Kidney tubule cell (primary cell): ENCODE measurements at places on chromosomes 11 and 22.

DNA sequence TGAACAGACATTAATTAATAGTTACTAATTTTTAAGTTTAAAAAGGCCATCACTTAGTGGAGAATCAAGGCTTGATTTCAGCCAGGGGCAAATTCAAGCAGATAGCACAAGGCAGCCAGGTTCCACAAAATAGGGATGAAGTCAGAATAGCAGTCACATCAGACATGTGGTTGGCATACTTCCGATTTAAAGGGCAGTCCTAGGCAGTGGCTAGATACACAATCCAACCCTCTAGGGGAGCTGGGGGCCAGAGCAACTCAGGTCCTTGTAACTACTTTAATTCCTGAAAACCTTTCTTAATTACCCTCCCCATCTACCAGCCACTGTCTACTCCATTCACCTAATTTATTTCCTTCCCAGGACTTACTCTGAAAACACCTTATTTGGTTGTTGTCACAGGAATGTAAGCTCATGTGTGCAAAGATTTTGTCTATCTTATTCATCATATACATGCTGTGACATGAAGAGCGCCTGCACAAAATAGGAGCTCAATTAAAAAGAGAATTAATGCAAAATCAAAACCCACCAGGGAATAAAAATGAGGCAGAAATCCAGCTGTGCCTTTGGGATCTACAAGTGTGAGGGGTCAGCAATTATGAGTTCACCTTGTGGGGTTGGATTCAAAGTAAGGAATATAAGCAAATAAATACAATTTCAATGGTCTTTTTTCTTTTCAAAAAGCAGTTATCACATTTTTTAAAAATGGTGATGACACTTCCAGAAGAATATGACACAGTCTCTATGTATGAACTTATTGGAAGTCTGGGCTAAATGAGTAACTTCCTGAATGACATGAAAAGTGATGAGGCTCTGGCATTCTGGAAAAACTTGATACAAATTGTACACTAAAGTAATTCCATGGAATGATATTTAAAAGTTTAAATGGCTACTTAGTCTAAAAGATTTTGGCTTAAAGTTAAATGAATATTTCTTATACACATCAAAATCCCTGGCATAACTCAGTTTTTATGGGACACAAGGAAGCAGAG lies 53.8 kb downstream of the COPB1 start:
- DNase-seq: peak; percentile 76

GRCh38 chr11:115761348-115761747 lies 257.1 kb upstream of the CADM1 start:
- no peak for DNase-seq

DNA sequence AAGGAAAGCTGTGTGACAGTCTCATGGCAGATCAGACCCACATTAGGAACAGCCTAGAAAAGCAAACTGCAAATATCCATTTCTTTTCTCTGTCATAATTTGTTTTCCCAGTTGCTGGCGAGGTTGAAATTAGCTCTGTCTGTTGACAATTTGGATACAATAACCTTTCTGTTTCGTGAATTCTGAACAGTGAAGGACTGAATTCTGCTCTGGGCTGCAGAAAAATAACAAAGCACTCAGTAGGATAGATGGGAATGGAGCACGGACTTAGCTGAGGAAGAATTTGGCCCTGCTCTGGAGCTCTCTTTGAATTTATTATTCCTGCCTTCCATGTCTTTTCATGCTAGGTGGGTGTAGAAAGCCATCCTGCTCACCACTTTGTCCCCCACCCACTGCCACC lies 140.3 kb downstream of the RRAS2 start:
- DNase-seq: no peak

- no peak for DNase-seq
Observed at GRCh38 chr11:55572548-55572947, 620 bp downstream of the OR4C16 start.

- DNase-seq: no peak
Observed at GRCh38 chr11:47071791-47072261, 104.9 kb downstream of the ARFGAP2 start.

- no peak for DNase-seq
Observed at GRCh38 chr11:95442531-95443050, 211.6 kb upstream of the SESN3 start.

DNA sequence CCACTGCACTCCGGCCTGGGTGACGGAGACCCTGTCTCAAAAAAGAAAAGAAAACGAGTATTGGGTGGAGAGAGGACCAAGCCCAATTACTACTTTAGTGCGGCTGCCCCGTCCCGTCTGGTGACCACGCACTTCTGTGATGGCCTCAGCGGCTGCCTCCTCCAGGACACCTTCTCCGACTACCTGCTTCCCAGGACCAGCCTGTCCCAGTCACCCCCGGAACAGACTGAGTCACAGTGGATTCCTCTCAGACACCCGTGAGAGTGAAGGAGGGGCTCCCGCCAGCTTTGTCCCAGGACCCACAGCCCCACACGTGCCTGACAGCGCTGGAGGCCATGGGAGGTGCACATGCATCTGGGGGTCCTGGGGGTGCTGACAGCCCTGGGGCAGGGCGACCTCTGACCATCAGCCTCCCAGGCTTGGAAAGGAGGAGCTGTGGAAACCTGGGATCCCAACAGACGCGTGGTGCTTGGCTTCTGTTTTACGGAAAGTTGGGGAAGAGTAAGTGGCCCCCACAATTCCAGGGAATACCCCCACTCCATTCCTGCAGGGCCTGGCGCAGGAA lies 4.8 kb downstream of the DRD4 start:
- no peak for DNase-seq

- DNase-seq: no peak
Observed at GRCh38 chr22:43396321-43396933, 15.4 kb upstream of the MPPED1 start.

DNA sequence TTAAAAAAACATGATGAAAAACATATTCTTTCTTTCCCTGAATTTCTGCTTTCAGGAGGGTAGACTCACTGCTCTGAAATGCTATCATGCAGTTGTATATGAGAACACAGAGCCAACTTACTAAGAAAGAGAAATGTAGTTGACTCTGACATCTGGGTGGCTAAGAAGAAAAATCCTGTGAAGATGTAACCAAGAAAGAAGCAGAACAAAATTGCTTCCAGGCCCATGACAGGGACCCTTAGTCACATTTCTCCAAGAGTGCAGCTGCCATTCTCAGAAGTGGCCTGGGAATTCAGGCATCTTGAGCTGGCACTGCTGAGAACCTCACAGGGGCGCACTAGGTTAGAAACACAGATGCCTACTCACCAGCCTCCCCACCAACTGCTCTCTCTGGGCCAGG lies 73.6 kb downstream of the RPL27A start:
- no peak for DNase-seq

GRCh38 chr11:58965246-58965985 lies 26.1 kb downstream of the GLYATL1 start:
- DNase-seq: peak; percentile 84

- no peak for DNase-seq
Observed at GRCh38 chr11:108216988-108217387, 5.5 kb downstream of the NPAT start.

GRCh38 chr11:122398167-122398566 lies 257.4 kb upstream of the UBASH3B start:
- no peak for DNase-seq

GRCh38 chr11:70480711-70481110 lies 82.4 kb downstream of the CTTN start:
- DNase-seq: no peak

GRCh38 chr11:106425819-106426218 lies 348.4 kb downstream of the AASDHPPT start:
- DNase-seq: no peak

- DNase-seq: peak; percentile 72
Observed at GRCh38 chr11:86672007-86672621, at the start of gene ME3. ME3 (minus strand) TSS chr11:86672616.

DNA sequence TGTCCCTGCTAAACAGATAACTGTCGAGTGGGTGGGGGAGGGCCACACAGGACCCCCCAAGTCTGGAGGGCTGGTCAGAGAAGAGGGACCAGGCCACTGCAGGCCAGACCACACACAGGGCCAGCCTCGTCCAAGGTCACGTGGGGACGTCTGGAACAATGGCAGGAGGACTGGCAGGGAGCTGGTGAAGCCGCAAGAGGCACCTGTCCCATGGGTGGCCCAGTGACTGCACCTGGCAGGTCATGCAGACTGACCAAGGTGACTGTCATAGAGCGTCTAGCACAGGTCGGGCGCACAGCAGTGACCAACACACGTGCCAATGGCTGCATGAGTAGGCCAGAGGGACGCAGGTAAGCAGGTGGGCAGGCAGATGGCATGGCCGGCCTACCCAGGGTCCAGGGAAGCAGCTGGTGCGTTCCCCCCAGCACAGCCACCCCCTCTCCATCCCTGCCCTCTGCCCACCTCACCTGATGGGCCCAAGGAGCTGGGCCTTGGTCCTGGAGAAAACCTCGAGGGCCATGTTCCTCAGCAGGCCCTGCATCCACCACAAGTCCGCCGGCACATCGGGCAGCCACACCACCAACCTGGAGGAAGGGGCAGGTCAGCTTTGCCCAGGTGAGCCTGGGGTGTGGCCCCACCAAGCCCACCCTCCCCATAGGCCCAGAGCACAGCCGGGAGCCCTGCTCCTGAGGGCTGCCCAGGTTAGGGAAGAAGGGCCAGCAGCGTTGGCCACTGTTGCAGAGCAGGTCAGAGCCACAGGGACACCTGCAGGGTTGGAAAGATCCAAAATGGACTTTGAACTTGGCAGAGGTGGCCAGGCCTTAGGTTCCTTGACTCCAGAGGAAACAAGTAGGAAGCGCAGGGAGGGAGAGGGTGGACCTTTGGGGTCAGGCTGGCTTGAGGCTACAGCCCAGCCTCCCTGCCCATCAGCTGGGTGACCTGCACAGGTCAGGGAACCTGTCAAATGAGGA lies 10.4 kb downstream of the PNPLA5 start:
- no peak for DNase-seq

DNA sequence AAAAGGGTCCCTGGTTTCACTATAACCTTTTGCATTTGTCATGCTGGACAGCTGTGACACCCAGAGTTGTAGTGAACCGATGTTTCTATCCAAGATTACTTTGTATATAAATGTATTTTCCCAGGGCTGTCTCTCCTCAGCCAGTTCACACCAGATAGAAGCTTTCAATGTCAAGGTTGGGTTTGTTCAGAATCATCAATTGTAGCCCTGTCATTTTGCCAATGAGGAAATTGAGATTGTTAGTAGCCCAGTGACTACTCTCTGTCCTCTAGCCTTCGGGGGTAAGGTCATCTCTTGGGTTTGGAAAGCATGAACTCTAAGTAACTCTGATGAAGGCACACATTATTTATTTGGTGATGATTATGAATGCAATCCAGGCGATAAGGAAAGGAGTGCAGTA lies 165.6 kb downstream of the DBX1 start:
- no peak for DNase-seq

GRCh38 chr11:117484156-117484555 lies 156.5 kb downstream of the CEP164 start:
- DNase-seq: no peak

GRCh38 chr22:47296405-47297260 lies 534.2 kb downstream of the TBC1D22A start:
- DNase-seq: no peak

DNA sequence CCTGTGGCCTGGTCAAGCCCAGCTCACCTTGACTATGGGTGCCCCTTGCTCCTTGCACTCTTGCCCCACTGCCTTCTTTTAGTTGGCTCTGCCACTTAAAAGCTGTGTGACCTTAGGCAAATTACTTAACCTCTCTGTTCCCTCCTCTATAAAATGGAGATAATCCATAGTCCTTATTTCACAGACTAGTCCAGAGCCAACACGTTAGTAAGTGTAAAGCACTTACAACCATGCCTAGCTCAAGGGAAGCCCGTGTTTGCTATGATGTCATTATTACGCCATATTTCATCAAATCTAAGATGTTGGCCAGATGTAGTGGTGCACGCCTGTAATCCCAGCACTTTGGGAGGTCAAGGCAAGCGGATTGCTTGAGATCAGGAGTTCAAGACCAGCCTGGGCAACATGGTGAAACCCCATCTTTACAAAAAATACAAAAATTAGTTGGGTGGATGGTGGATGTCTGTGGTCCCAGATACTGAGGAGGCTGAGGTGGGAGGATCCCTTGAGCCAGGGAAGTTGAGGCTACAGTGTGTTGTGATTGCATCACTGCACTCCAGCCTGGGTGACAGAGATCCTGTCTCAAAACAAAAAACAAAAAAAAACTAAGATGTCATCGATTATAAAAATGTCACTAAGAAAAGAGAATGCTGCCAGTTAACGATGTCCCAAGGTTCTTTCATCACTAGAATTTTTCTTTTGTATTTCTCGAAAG lies 2.3 kb upstream of the CCDC88B start:
- no peak for DNase-seq

DNA sequence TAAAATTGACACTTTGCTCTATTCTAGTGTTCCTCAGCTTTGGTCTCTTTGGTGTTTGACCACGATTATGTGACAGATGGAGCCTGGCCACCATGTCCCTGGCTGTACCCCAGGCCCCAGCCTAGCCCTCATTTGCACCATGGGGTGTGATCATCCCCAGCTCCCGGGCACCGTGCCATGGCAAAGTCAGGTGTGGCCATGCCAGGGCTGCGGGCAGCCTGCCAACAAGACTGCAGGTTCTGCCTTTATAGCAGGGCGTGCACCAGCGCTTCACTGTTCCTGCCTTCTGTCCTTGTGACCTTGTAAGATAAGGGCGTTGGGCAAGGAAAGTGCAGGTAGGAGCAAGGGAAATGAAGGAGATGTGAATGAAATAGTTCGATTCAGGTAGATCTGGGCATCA lies 22.4 kb upstream of the APOBEC3A start:
- peak; percentile 72 for DNase-seq

DNA sequence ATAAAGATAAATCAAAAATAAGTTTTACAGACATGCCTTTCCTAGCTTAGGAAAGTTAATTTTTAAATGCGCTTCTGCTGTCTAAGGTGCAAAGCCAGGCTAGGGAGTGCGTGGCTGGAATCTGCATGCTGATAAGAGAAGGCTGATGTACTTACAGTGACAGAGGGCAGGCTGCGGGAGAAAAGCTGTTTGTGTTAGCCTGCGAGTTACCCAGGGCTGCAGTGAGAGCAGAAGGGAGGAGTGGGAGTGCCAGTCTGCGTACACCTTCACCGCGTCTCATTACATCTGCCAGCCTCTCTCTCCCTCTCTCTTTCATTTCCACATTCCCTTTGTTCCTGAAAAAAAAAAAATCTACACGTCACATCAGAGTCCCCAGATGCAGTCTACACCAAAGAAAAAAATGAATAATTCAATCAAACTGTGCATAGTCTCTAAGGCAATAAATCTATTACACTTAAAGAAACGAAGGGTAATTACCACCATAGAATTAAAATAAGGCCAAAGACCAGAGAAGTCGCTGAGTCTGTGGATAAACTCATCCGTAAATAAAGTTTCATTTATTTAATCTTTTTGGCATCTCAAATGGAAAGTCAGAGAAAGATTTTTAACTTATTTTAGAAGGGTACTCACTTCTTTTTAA lies 126.4 kb upstream of the C11orf58 start:
- DNase-seq: no peak

GRCh38 chr22:19240813-19241592 lies 50.5 kb downstream of the CLTCL1 start:
- DNase-seq: no peak
